T-helper 17 cell (primary cell): ENCODE measurements at places on chromosomes 16 and 17. TPM values are rescaled to one million over a fixed set of nuclear protein-coding genes. Genes with fewer than 3 reads are reported as not detected.

SLC16A11 gene
- not detected for total RNA-seq

CCDC144A gene
- total RNA-seq, result 9.9 TPM

POLR2C gene
- 82.6 TPM for total RNA-seq

DBNDD1 gene
- 0.47 TPM for total RNA-seq

EDC4 gene
- total RNA-seq, result 105 TPM

SLC5A10 gene
- total RNA-seq, result not detected

RMI2 gene
- total RNA-seq, result 2.1 TPM

QPRT gene
- total RNA-seq, result 0.72 TPM

KRT40 gene
- not detected for total RNA-seq

PITPNM3 gene
- total RNA-seq, result 0.31 TPM

KRTAP4-3 gene
- not detected for total RNA-seq

CNTROB gene
- 24.3 TPM for total RNA-seq

CEMP1 gene
- 0.23 TPM for total RNA-seq

PRSS27 gene
- total RNA-seq, result 1.4 TPM

CDH16 gene
- total RNA-seq, result not detected

SLC5A11 gene
- total RNA-seq, result not detected

CTRB1 gene
- not detected for total RNA-seq

TNP2 gene
- not detected for total RNA-seq

ATF7IP2 gene
- 86.7 TPM for total RNA-seq

CAMTA2 gene
- total RNA-seq, result 59.9 TPM

NOD2 gene
- total RNA-seq, result 16.6 TPM

IGSF6 gene
- 0.39 TPM for total RNA-seq

DHX58 gene
- total RNA-seq, result 16.9 TPM

TEX19 gene
- total RNA-seq, result not detected

HYDIN gene
- not detected for total RNA-seq

CMTM3 gene
- 74.6 TPM for total RNA-seq

MAF gene
- 139 TPM for total RNA-seq

ARL5C gene
- not detected for total RNA-seq

GCGR gene
- total RNA-seq, result not detected

GALK1 gene
- total RNA-seq, result 9.6 TPM

CACNG5 gene
- total RNA-seq, result not detected

RCVRN gene
- total RNA-seq, result not detected

SYNGR3 gene
- total RNA-seq, result 8.1 TPM

CPHXL2 gene
- not detected for total RNA-seq

CCL2 gene
- not detected for total RNA-seq

IRX6 gene
- total RNA-seq, result not detected

RAD51D gene
- total RNA-seq, result 8.7 TPM

NHLRC4 gene
- 0.86 TPM for total RNA-seq

KRTAP9-2 gene
- total RNA-seq, result not detected

TRAF4 gene
- total RNA-seq, result 362 TPM

LGALS9B gene
- not detected for total RNA-seq

MMP25 gene
- total RNA-seq, result 1.4 TPM

EPN2 gene
- total RNA-seq, result 7.2 TPM

SARM1 gene
- total RNA-seq, result 24.4 TPM
